PC-9 (cell line): ENCODE measurements at places on chromosomes 1 and 21.
A peak's percentile ranks its signal among the peaks of the same experiment; 100 is the strongest.

DNA sequence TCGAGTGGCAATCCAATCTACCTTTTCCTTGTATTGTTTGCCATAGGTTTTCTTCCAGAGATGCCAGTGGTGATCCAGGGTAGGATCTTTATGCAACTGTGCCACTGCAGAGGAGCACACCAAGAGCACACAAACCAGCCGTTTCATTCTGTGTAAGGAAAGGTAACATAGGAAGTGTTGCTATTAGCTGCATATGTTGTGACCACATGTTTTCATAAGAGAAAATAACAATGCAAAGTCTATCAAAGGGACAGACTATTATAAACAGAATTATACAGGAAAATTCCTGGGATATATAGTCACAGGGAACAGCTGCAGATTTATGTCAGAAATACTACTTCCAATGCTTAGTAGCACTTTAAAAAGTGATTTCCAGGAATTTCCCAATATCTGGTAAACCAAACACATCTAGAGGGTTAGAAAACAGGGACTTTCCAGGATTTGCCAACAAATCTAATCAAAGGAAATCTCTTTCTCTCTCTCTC, 919 bp downstream of the CTSS start:
- no peaks in the 10 kb centered on the region for H3K27me3 ChIP-seq
- no peak overlapping the region for H3K4me3 ChIP-seq
- no peaks in the 10 kb centered on the region for H3K36me3 ChIP-seq
- H3K4me1 ChIP-seq = 0 out of 2 replicates have a peak, but pooled peaks cover 18% of the 10 kb centered on the region
- H3K27ac ChIP-seq = no peak overlapping the region

GRCh38 chr1:2303016-2303775, 75.1 kb downstream of the SKI start:
- H3K27ac ChIP-seq = no peak overlapping the region
- peaks cover 7% of the 10 kb centered on the region; the same call in 1 of the 2 replicates for H3K36me3 ChIP-seq
- no peaks in the 10 kb centered on the region for H3K4me1 ChIP-seq
- no peak for DNase-seq
- no peak overlapping the region for H3K4me3 ChIP-seq

DNA sequence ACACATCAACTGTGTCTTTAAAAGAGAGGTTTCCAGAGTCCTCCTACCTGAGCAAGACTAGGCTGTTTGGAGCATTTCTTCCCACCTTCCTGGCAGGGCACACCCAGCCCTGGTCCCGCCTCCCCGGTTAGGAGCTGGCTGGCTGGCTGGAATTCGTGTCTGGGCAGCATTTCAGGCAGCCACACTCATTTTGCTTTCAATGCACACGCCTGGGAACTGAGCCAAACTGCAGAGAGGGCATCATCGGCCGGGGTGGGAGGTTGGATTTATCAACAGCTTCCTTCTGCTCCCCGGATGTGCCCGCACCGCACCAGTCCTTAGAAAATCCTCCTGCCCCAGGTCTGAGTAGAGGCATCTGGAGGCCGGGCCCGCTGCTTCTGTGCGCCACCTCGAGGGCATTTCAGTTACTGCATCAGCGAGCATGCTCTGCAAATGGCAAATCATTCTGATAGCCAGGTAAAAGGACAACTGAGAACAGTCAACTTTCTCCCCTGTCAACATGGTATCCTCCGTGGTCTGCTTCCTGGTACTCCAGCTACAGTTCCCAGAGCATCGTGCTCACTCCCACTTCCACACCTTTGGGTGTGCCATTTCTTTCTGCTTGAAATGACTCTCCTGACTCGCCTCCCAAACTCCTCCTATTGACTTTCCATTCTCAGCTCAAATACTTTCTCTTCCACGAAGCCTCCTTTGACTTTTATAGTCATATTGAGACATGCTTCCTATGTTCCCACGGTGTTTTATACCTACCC, 20.6 kb downstream of the TCEA3 start:
- H3K27me3 ChIP-seq = no peaks in the 10 kb centered on the region
- H3K36me3 ChIP-seq = no peaks in the 10 kb centered on the region
- DNase-seq = peak; percentile 92
- H3K4me1 ChIP-seq = peaks cover 31% of the 10 kb centered on the region

- DNase-seq = no peak
- H3K4me3 ChIP-seq = no peak overlapping the region
- H3K4me1 ChIP-seq = no peaks in the 10 kb centered on the region
- no peaks in the 10 kb centered on the region for H3K27me3 ChIP-seq
- H3K36me3 ChIP-seq = no peaks in the 10 kb centered on the region
Observed at GRCh38 chr1:178506669-178507068, 6.2 kb upstream of the TEX35 start.

DNA sequence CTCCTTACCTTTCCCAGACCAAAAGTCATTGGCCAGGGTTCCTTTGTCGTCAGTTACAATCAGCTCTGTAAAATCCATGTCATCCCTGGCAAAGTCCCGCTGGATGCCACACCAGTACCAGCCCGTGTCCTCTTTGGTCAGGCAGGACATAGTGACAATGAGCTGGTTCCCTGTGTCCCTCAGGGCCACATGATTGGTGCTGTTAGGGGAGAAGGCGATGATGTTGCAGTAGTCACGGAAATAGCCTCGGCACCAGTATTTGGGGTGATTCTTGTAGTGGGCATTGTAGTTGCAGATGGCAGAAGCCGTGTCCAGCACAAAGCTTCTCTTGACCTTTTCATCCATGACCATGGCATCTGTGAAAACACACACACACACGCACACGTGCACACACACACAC, 14.8 kb downstream of the ADORA3 start:
- DNase-seq = no peak
- H3K4me3 ChIP-seq = no peak overlapping the region
- H3K4me1 ChIP-seq = peaks cover 12% of the 10 kb centered on the region; the same call in 1 of the 2 replicates
- H3K36me3 ChIP-seq = no peaks in the 10 kb centered on the region
- peaks cover 10% of the 10 kb centered on the region for H3K27me3 ChIP-seq

GRCh38 chr1:226002667-226003501, 3.7 kb upstream of the SDE2 start:
- peaks cover 23% of the 10 kb centered on the region for H3K4me1 ChIP-seq
- H3K27ac ChIP-seq = no peak overlapping the region
- no peak for DNase-seq
- H3K27me3 ChIP-seq = no peaks in the 10 kb centered on the region
- no peaks in the 10 kb centered on the region for H3K36me3 ChIP-seq

DNA sequence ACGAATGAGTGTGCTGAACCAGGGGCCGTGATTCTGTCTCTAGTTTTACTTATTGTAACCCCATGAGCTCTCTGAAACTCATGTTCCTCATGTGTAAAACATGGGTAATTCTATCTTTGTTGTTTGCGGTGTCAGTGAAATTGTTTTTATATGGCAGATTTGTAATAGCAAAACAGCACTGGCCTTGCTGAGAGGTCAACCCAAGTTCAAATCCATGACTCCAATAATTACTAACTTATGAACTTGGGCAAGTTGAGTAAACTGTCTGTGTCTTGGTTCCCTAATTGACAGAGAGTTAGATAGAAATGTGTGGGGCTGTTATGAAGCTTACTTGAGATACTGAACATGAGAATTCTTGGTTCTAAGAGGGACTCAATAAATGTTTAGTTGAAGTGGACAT, 17.8 kb downstream of the C1orf116 start:
- peaks cover 6% of the 10 kb centered on the region for H3K4me1 ChIP-seq
- no peaks in the 10 kb centered on the region for H3K36me3 ChIP-seq
- H3K27me3 ChIP-seq = no peaks in the 10 kb centered on the region
- H3K4me3 ChIP-seq = no peak overlapping the region

GRCh38 chr1:53826367-53826766, 11.7 kb downstream of the NDC1 start:
- H3K27ac ChIP-seq = no peak overlapping the region
- no peak overlapping the region for H3K4me3 ChIP-seq
- H3K36me3 ChIP-seq = peaks cover 30% of the 10 kb centered on the region
- H3K4me1 ChIP-seq = no peaks in the 10 kb centered on the region

- H3K4me3 ChIP-seq = no peak overlapping the region
- no peaks in the 10 kb centered on the region for H3K27me3 ChIP-seq
- peak overlapping the region; percentile 68 for H3K27ac ChIP-seq
- no peaks in the 10 kb centered on the region for H3K36me3 ChIP-seq
Observed at GRCh38 chr1:167175901-167176300, 44.8 kb upstream of the POU2F1 start.

DNA sequence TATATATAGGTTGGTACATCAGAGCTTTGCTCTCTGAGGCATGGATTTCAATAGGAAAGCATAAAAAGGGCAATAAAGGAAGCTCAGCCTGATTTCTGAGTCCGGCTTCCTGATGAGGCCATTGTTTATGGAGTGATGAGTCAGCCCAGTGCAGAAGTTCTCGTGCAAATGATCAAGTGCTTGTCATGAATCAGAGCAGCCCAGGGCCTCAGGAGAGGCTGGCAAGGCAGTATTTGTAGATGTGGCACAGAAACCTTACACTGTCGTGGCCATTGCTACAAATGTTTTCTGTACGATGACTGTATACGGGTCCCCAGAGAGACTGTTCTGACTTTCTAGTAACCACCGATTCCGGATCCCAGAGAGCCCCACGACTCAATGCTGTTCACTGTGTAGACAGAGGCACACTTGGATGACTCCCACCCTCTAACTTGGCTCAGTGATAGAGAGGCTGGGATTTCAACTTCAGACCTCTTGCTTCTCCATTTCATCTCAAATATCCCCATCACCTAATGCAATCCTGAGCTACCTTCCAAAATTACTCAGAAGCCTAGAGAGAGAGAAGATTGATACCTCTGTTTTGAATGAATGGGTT, 26.8 kb downstream of the UMODL1 start:
- no peaks in the 10 kb centered on the region for H3K36me3 ChIP-seq
- H3K4me3 ChIP-seq = peak overlapping the region; percentile 11; the same call in 1 of the 2 replicates
- H3K27me3 ChIP-seq = no peaks in the 10 kb centered on the region
- H3K4me1 ChIP-seq = peaks cover 33% of the 10 kb centered on the region

DNA sequence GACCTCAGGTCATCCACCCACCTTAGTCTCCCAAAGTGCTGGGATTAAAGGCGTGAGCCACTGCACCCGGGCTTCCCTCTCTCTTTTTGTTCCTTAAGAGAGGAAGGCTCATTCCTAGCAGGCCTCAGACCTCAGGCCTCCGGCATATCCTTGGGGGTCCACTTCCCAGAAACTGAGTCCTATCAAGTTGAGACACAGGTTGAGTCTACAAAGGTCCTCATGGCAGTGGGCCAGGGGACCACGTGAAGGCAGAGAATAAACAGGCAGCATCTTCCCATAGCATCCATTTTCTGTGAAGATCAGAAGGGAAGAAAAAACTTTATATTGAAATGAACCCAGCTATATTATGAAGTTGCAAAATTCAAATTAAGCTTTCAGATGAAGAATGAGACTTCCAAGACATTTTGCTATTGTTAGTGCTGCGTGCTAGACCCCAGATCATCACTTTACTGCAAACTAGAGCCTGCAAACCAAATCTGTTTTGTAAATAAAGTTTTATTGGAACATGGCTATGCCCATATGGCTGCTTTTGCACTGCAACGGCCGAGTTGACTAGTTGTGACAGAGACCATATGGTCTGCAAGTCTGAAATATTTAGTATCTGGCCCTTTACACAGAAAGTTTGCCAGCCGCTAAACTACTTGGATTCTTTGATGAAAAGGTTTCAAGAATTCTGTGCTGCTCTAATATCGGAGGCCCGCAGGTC, 3.5 kb upstream of the CELA2A start:
- H3K36me3 ChIP-seq = no peaks in the 10 kb centered on the region
- no peaks in the 10 kb centered on the region for H3K27me3 ChIP-seq
- DNase-seq = no peak

GRCh38 chr1:226711976-226712741, 26.9 kb downstream of the ITPKB start:
- H3K36me3 ChIP-seq = no peaks in the 10 kb centered on the region; the same call in 1 of the 2 replicates
- H3K27me3 ChIP-seq = no peaks in the 10 kb centered on the region
- no peaks in the 10 kb centered on the region; the same call in 1 of the 2 replicates for H3K4me1 ChIP-seq
- DNase-seq = no peak

GRCh38 chr1:26387447-26387846, 14.9 kb upstream of the ZNF683 start:
- H3K4me1 ChIP-seq = peaks cover 5% of the 10 kb centered on the region; the same call in 1 of the 2 replicates
- DNase-seq = peak; percentile 47
- no peak overlapping the region for H3K4me3 ChIP-seq
- no peaks in the 10 kb centered on the region for H3K36me3 ChIP-seq
